ENCODE measurements at places on chromosomes 5 and 9.

GRCh38 chr9:138020120-138020794 is 142.7 kb downstream of the CACNA1B start:
- DNase-seq = no peak

DNA sequence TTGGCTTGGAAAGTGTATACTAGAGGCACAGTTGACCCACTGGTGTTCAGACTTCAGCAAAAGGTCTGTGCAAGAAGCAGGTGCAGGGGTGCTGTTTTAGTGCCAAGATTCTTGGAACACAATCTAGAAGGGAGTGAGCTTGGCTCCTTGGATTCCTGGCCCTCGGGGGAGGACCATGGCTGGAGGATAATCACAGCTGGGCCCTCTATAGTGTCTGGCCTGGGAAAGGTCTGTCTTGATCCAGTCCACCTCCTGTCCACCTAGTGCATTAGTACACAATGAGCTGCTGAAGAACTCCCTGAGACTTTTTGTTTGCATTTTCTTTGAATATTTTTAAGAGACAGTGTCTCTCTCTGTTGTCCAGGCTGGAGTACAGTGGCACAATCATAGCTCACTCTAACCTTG is 50.4 kb upstream of the PLPP1 start:
- DNase-seq = no peak

DNA sequence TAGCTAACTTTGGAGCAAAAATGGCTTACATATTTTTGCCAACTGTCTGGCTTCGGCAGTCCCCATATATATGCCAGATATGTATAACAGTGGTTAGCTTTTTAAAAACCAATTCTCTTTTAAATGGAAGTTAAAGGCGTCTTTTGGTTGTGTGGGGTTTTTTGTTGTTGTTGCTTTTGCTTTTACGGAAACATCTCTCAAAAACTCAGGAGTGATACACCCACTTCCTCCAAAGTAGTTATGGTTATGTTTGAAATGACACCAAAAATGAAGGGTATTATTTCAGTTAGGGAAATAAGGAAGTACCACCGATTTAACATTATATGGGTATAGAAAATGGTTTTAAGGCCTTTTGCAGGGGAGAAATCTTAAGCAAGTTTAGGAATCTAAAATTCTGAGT is 2.3 kb downstream of the CNOT8 start:
- DNase-seq = no peak

GRCh38 chr5:3526551-3527185 is 69.0 kb upstream of the IRX1 start:
- no peak for DNase-seq

GRCh38 chr5:89972901-89973300 is 436.7 kb downstream of the CETN3 start:
- DNase-seq = no peak

- DNase-seq = no peak
Measured at GRCh38 chr9:98373609-98374008, 118.2 kb upstream of the TBC1D2 start.

DNA sequence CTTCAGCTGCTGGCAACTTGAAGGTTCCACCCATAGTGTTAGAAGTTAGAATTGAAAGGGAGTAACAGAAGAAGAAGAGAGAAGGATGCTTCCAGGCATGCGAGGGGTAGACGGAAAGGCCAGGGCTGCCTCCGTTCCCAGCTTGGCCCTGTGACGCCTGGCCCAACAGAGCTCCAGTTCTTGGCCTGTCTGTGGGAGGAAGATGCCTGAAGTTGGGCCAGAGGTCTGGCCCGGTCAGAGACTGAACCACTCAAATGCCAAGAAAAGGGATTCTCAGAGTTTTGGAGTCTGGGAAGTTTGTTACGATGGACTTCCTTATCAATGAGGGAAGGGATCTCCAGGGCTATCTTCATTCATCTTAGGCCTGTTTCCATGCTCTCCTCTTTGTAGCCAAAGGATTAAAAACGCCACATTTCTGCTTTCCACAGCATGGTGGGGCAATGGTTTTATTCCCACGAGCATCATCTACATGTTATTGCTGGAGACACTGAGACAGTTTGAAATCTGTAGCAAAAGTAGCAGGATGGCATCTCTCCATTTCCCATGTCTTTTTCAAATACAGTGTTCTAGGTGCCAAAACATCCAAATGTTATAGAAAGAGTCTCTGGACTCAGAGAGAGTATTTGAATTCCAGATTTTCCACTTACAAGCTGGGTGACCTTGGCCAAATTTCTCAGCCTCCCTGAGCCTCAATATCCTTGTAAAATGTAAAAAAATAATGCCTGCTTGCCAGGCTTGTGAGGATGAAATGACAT is 65.4 kb upstream of the ANKRD55 start:
- no peak for DNase-seq

- no peak for DNase-seq
Measured at GRCh38 chr5:21051945-21052344, 1063.9 kb upstream of the CDH18 start.

- no peak for DNase-seq
Measured at GRCh38 chr9:129224618-129225489, 46.8 kb upstream of the IER5L start.

DNA sequence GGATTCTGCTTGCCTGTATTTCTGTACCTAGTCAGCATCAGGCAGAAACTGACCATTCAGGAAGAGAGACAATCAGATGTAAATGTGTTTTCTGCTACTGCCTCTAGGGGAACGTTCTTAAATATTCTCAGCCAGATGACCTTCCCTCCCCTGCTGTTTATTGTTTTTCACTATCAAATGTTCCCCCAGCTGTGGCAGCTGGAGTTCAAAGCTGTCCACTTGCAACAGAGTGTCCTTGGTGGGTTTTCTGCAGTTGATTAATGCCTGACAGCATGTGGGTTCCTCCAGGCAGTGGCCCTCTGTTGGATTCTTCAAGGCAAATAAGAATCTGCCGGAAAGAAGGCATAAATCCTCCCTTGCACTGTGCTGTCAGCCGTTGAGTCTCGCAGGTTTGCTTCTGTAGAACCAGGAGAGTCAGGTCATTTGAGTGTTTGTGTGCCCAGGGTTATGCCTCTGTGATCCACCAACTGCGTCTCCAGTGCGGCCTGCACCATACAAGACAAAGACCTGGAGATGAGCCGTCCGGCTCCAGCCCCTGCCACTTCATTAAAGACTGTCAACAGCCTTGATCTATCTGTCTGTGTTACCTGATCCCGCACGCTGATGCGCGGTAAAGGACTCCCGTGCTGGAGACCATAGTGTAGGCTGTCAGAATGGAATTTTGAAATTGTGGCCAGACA is 203.4 kb downstream of the GADD45G start:
- DNase-seq = no peak

GRCh38 chr5:158049459-158049858 is 190.5 kb upstream of the CLINT1 start:
- DNase-seq = no peak

DNA sequence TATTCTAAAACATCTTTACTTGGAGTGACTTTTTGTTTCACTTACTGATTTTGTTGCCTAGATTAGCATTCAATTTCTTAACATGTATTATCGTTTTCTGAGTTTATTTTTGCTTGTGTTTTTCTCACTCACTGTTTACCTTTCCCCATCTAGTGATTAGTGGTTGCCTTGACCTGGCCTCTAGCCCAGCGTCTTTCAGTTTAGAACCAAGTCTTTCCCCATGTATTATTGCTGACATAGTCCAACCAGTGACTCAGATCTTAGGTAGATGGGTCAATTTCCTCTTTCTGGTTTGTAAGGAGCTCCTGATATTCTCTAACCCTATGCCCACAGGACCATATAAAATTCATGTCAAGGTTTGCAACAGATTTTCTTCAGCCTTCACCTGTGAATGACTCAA is 135.5 kb downstream of the PRR16 start:
- DNase-seq = no peak
